ENCODE measurements at places on chromosomes 2 and 18. TPM values are rescaled to one million over a fixed set of nuclear protein-coding genes. Genes with fewer than 3 reads are reported as not detected.

DNA sequence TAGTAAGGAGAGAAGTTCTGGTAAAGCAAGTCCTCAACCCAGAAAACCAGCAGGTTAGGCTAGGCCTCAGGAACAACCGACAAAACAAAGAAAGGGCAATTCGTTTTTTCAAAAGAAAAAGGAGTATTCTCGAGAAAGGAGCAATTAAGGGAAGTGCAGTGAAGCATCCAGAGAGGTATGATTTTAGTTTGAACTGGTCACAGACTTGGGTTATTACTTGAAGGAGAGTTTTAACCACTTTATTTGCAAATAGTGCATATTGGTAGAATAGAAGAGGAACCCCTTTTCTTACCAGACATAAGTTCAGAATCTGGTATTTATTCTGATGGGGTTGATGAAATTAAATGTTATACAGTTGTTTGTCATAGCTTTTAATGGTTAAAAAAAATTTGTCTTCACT lies 110.0 kb upstream of the GCFC2 start:
- no peak for DNase-seq

DNA sequence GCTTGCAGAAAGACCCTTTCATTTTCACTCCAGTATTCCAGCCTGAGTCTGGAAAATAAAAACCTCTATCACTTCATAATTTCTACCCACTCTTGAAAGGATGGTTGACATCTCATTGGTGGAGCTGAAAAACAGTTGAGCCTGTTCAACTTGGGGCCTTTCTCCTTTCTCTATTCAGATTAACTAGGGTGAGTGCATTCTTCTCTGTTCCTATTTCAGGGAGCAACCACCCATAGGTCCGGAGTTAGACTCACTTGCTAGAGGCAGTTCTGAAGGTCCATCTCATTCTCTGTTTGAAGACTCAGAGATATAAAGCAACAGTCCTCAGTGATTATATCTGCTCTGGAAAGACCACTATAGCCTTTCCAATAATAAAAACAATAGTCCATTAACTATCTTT lies 167.9 kb upstream of the SPOPL start:
- DNase-seq, result no peak

- no peak for DNase-seq
These were observed 69.6 kb upstream of the TMEM87B start for GRCh38 chr2:111985514-111985913.

DNA sequence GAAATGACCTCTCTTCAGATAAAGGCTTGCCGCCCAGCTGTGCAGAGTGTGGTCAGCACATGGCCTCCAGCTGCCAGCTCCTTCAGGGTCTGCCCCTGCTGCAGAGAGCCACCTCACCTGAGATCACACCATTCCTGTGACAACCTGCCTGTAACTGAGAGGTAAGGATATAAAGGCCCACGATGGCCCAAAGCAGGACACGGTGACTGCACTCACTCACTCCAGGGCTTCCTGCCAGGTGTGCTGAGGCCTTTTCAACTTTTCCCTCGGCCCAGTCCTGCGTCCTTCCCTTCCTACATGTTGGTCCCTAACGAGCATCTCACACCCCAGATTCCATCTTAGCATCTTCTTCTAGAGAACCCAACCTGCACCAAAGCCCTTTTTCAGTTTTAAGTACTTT lies 36.2 kb downstream of the ANKRD44 start:
- DNase-seq, result no peak

DNA sequence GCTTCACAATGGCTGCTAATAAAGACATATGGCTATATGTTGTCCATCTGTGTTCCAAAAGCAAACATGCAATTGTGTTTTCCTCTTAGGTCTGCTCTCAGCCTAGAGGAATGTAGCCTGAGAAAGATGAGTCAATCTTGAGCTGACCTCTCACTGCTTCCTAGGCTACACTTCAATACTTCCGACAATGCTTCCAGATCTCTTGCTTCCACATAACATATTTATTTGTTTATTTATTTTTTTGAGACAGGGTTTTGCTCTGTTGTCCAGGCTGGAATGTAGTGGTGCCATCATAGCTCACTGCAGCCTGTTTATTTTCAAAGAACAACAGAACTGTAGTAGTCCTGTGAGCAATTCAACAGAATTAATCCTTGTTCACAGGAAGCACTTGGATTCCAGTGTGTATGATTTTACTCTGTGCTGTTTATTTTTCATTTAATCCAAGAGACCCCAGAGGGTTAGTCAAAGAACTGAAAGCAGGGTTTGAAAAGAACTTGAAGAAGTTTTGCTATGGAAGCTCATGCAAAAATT lies 437.9 kb downstream of the TXNL1 start:
- no peak for DNase-seq

DNA sequence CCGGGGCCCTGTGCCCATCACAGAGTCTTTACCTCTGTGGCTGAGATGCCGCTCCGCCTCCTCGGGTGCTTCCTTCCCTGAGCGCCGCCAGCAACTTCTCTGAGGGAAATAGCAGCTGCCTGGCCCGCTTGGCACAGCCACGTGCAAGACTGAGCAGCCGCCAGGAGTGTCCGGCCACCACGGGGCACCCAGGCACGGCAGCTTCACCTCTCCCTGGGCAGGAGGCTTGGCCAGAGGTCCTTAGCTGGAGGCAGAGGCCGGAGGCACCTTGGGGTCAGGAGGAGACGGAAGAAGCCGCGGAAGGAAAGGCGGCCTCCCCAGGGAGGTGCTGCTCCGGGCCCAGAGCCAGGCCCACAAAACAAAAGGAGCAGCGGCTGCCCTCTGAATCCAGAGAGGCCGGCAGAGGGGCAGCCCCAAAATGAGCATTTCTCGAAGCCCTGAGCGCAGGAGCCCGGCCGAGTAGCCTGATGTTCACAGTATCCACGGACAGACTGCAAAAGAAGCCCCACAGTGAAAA lies 6.0 kb upstream of the LIMS2 start:
- no peak for DNase-seq

GRCh38 chr18:51157215-51157614 lies 40.3 kb downstream of the MEX3C start:
- DNase-seq, result no peak

DNA sequence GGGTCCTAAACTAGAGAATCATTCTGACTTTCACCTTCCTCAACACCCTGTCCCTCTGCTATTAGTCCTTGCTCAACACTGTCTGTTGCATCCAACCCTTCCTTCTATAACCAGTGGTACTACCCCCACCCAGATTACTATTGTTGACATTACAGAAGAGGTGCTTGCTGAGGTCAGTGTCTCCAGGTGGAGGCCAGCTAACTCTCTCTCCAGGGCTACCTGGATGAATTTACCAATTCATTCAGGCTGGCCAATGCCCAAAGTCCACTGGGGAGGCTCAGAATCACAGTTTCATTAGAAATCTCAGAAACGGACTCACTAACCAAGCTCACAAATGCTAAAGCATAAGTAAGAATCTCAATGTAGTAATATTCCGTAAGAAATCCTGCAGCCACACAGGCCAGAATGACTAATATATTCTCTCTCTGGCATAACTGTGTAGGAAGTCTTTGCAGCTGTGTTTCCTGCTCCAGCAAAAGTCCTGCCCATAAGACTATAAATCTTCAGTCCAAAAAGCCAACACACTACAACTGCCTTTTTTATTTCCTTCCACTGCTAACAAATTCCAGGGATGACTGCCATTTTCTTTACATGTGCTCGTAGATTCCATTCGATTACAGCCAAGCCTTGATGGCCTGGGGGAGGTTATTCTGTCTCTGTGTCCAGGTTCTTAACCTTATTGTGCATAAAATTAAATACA lies 10.0 kb upstream of the TTR start:
- no peak for DNase-seq

- DNase-seq, result no peak
These were observed 50.6 kb downstream of the C2orf76 start for GRCh38 chr2:119316066-119316465.

DNA sequence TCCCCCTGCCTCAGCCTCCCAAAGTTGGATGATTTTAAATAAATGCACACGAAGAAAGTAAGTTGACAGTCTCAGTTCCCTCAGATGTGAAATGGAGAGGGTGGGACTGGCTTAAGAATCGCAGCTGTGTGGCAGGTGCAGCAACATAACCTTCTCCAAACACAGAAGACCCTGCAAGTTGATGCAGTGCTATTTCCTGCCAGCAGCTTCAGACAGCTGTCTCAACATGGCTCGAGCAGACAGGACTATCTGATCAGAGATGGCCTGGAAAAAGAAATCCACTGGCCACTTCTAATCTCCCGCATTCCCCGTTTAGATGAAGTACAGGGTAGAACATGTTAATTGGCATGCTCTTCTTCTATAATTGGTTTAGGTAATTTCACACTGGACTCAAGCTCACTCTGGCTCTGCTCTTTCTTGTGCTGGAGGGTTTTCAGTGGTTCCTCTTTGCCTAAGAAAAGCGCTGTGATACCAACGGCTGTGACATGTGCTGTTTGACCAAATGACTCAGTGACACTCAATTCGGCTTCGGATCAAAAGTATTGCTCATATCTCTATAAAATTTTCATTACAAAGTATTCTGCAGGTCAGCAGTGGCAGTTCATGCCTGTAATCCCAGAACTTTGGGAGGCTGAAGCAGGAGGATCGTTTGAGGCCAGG lies 40.2 kb downstream of the MYOM1 start:
- no peak for DNase-seq

DNA sequence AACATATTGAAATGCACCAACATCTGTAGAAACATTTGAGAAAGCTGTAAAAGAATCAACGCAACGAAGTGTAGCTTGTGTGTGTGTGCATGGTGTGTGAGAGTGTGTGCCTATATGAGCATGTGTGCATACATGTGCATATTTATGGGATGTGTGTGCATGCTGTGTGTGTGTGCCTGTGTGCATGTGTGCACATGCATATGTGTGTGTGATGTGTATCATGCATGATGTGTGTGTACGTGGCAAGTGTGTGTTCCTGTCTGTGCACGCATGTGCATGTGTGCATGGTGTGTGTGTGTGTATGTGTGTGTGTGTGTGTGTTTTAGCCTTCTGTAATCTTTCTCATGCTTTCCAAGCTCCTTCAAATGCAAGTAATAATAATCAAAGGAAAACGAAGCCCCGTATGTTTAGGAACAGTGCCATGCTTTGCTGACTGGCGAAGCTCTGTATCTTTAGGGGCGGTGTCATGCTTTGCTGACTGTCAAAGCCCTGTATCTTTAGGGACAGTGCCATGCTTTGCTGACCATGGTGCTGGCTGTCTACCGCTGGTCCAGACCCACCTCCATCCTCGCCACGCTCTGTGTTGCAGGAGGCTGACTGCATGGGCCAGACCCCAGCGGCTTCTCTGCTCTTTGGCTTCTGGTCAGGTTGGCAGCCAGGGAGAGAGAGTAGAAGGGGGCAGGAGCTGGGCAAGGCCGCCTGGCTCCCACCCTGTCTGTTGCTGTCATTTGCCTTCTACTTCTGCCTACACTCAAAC lies 129.2 kb downstream of the ASB1 start:
- DNase-seq, result no peak

- DNase-seq, result no peak
These were observed at the start of gene SLC14A1 for GRCh38 chr18:45723567-45724355. Gene SLC14A1 (plus strand): TSS chr18:45724181. CDS start chr18:45730321, 6,140 bp downstream.

GRCh38 chr18:36757991-36758390 lies 70.8 kb downstream of the TPGS2 start:
- no peak for DNase-seq

DNA sequence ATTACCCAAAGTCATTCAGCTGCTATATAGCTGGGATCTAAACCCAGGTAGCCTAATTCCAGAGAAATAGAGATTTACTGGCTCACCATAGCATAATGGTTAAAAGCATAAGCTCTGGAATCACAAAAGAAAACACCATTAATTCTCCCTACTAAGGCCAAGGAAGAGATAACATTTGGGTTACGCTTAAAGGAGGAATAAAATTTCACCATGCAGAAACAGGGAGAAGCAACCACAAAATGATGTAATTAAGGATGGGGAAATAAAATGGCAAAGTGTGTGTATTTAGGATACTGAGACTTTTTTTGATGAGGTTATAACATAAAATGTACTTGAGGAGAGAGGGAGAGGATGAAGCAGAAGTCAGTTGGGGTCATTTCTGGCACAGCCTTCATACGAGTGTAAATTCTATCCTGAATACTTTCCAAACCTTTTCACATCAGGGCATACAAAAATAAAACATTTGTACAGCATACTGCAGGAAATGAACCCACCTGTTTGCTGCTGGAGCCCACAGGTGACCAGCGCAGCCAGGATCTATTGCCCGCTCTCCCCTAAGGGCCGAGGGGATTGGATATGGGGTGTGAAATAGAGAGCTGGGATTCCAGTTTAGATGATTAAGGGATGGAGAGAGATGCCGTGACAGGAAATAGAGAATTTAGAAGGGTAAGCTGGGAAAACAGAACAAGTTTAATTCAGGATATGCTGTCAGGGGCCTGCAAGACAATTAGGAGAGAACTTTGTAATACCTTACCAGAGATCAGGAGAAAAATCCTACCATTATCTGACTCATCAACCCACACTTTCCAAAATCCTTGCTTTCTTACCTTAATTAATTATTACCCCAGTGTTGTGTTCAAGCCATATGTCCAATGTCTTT lies 43.8 kb upstream of the SERTAD2 start:
- no peak for DNase-seq

DNA sequence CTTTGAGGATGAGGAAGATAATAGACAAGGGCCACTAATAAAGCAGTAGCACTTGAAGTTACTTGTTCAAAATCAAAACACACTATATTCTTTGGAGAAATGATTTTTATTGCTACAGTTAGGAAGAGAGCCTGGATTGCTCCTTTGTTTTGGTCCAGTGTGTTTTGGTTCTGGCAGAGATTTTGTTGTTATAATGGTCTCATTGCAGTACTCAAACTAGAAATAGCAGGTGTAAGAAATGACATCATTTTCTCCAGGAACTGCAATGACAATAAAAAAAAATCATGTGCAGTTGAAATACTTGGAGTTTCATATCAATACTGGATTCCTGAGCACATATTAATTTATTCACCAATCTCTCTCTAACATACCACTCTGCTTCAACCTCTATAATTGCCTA lies 490.3 kb downstream of the CCDC85A start:
- DNase-seq, result no peak

- DNase-seq, result no peak
These were observed 41.5 kb upstream of the CAB39 start for GRCh38 chr2:230671117-230671516.

DNA sequence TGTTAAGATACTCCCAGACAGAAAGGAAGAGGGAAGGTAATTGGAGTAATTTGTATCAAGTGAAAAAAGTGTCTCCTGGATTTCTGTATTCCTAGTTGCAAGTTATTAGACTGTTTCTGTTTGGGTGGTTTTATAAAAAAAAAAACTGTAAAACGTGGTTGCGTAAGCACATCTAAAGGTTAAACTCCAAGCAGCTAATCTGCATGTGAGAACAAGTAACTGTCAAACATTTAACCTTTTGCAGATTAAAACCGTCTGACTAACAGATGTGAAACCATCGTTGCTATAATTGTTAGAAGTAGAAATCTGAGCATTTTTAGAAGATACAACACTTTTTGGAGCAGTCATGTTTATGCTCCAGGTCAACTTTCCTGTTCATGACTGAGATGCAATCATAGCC lies 72.3 kb downstream of the AFF3 start:
- no peak for DNase-seq

Gene SP140
- 0.47 TPM for total RNA-seq

Gene KYNU
- 0.29 TPM for total RNA-seq

Gene MARCO
- 1.0 TPM for total RNA-seq

Gene DSG3
- 81.8 TPM for total RNA-seq

Gene CASP10
- total RNA-seq, result 8.3 TPM

Gene C2orf72
- 2.6 TPM for total RNA-seq

Gene GCKR
- total RNA-seq, result 1.0 TPM

Gene SESTD1
- 12.4 TPM for total RNA-seq

Gene POU3F3
- 1.3 TPM for total RNA-seq

Measured in suprapubic skin (tissue), 4 donors.